ENCODE measurements at places on chromosomes 4 and X. TPM values are rescaled to one million over a fixed set of nuclear protein-coding genes. Genes with fewer than 3 reads are reported as not detected.
A peak's percentile ranks its signal among the peaks of the same experiment; 100 is the strongest.

PLP1 gene
- total RNA-seq, result not detected

GYG2 gene
- 1.0 TPM for total RNA-seq

ANOS1 gene
- total RNA-seq, result not detected

RBM46 gene
- not detected for total RNA-seq

VCX2 gene
- total RNA-seq, result not detected

TMEM154 gene
- total RNA-seq, result 2.6 TPM

ZFYVE28 gene
- total RNA-seq, result 0.97 TPM

HS3ST1 gene
- total RNA-seq, result not detected

ADH7 gene
- total RNA-seq, result not detected

PGAM4 gene
- not detected for total RNA-seq

PRMT9 gene
- 6.0 TPM for total RNA-seq

GRIA3 gene
- total RNA-seq, result not detected

PRPS1 gene
- 79.3 TPM for total RNA-seq

PRDX4 gene
- total RNA-seq, result 208 TPM

CT83 gene
- total RNA-seq, result not detected

RBM41 gene
- 11.2 TPM for total RNA-seq

- DNase-seq, result no peak
These were observed 384.6 kb downstream of the IDS start for GRCh38 chrX:149120459-149120858.

GRCh38 chrX:20519146-20519545, 252.4 kb upstream of the RPS6KA3 start:
- no peak for DNase-seq

DNA sequence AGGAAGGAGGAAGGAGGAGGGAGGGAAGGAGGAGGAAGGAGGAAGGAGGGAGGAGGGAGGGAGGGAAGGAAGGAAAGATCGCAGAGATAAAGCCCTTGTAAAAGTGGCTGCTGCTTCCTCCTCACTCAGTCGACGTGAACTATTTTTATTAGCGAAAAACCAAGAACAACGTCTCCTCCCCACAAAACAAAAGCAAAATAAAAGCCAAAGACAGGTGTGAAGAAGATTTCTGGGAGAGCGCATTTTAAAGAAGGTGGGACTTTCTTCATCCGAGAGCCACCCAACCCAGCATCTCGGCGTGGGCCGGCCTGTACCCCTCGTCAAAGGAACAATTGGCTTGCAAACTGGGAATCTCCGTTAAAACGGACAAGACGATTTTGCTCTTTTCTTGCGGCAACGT, 40.7 kb upstream of the ASMTL start:
- DNase-seq, result no peak

DNA sequence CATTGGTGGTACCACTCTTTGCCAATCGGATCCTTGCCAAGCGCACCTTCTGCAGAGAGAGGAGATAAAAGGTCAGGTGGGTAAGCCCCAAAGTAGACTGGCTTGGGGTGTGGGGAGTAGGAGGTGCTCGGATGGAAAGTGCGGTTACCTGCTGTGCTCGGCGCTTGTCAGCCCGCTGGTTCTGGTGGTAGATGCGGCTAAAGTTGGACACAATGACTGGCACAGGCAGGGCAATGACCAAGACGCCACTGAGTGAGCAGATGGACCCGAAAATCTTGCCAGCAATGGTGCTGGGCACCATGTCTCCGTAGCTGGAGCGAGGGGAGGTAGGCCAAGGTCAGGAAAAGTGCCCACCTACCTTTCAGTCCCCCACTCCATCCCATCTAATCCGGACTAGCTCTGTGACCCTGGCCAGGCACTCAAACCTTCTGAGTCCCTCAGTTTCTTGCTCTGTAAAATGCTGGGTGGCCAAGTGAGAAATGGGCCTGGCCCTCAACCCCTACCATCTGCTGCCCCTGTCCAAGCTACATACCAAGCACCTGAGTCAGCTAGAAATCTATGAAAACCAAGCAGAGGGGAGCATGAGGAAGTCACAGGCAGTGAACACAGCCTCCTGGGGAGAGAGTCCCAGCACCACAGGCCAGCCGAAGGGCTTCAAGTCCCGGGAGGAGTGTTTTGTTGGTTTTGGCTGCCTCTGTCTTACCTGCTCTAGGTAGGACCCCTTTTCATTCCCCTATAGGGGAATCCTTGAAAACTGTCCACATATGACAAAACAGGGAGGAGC, 4.7 kb downstream of the KCND1 start:
- DNase-seq, result peak; percentile 21

DNA sequence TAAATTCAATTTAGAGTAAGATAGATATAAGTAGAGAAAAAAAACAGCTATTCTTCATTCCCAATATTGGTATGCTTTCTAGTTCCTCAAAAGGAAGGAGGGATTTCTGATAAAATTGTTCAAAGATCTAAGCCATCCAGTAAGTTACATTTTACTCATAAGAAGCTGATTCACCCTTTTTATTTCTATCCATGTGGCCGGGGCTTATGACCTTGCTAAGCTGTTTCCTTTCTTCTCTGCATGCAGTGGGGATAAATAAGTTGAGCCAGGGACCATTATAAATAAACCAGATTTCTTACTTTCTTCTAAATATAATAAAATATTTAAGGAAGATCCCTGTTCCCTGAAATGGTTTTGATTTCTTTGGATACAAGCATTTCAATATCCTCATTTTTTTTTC, 502.3 kb downstream of the PDHA2 start:
- DNase-seq, result no peak

- peak; percentile 69 for DNase-seq
These were observed 68.4 kb downstream of the ARHGEF38 start for GRCh38 chr4:105620640-105621323.

- peak; percentile 63 for DNase-seq
These were observed 348.6 kb downstream of the PTTG2 start for GRCh38 chr4:38308728-38309311.

- DNase-seq, result peak; percentile 95
These were observed at the start of gene RPGR for GRCh38 chrX:38327007-38327774. TSS of gene RPGR (minus strand) at chrX:38327509. CDS start at chrX:38327367, 142 bp downstream.

- no peak for DNase-seq
These were observed 499.9 kb upstream of the AADAT start for GRCh38 chr4:170589597-170590191.

DNA sequence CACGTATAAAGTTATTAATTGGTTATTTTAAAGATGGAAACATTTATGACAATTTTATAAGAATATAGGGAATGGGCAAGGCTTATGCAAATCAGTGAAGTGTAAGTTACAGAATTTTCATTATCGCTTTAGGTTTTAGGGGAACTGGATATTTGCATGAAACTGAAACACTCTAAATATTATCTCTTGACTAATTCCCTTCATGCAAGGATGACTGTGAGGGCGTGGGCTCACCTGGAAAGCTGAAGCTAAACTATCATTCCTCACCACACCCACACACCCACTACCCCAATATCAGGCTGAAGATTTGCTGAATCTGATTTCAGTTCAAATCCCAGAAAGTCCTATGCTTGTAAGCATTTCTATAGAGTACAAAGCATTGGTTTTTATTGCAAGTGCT, 81.7 kb upstream of the ARHGAP24 start:
- DNase-seq, result no peak

DNA sequence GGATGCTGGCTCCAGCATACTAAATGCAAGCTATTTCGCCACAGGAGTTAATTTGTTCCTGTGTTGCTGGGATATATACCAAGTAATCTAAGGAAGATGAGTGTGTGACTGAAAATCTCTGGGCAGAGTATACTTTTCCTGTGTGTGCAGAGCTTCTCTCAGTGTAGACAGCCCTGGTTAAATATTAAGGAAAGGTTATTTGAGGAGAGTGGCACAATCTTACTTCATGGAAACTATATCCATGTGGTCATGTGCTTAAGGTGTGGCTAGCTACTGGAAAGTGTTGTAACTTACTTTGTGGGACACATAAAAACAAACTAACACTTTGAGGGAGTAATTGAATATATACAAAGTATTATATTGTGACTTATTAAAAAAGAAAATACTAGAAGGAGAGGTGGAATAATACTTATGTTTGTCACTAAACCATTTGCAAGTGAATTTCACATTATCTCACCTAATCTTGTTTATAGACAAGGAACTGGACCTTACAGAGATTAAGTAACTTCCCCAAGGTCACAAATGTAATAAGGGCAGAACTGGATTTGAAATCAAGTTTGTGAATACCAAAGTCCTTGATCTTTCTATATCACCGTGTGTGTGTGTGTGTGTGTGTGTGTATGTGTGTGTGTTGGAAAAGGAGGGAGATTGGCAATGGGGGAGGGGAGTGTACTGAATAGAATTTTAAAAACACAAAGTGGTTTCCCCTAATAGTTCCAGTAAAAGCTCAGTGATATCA, 408.2 kb upstream of the NR3C2 start:
- no peak for DNase-seq

DNA sequence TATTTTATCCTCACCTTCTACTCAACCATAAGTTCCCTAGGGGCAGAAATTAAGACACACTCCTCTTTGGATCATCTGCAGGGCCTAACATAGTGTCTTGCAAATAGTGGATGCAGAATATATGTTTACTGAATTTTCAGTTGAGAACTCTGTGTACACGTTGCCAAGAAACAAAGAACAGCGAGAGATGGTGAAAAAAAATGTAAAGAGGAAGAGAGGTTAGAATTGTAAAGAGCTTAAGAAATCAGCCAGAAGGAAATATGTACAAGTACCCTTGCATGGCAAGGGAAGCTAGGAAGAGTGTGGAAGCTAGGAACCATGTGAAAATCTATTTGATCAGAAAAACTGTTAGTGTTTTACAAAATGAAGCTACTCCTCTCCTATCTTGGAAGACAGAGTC, 431.0 kb downstream of the SMARCA1 start:
- DNase-seq, result no peak

- DNase-seq, result no peak
These were observed 307.2 kb downstream of the PPARGC1A start for GRCh38 chr4:23582671-23583070.

GRCh38 chrX:36407836-36408235, 488.3 kb downstream of the CFAP47 start:
- DNase-seq, result no peak

DNA sequence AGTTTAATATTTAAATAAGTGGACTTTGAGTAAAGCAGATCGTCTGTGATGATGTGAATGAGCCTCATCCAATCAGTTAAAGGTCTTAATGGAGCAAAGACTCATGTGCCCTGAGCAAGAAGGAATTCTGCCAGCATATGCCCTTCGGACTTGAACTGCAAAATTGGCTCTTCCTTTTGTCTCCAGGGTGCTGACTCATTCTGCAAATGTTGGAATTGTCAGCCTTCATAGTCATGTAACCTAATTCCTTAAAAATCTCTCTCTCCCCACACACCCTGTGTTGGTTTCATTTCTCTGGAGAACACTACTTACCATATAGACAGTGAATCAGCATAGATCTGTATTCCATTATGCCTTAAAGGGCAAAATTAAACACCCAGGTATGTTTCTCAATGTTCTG, 609.8 kb upstream of the GALNTL6 start:
- DNase-seq, result no peak

DNA sequence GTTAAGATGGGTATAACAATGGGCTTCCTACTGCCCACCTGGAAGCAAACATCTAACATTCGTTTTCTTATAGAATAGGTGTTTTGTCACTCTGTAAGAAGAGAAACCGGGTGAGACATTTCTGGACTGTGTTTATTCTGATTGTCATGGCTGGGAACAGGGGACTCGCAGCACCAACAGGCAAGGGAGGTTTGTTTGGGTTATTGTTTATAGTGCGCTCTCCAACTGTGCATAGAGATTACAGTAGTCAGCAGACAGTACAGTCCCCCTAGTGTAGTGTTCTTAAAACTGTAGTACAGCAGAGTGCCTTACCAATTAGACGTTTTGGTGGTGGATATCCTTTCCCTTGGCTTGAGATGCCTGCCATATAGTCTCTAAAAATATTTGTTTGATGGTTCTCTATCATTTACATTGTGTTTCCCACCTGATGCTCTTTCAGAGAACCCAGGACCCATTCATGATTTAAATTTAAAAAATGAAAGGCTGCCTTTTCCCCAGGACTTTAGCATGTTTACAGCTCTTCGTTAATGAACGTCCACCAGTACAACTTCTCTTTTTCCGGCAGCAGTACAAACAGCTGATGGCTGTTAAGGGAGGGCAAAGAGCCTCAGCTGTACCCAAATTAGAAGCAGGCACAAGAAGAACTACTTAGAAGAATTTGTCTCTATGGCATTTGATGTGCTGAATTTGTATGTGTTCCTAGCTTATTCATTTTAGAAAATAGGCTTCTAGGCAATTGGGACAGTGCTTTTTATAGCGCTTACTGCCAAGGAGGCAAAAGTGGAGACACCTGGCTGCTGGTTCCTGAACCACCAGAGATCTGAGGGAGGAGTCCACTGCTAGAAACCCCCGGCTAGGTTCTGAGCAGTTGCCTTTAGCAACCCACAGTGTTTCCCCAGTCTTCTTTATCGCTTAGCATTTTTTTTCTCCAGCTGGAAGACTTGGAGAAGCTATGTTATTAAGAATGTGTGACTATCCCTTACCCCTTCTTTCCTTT, 1.0 kb upstream of the RNF150 start:
- no peak for DNase-seq

- DNase-seq, result no peak
These were observed 83.8 kb downstream of the HS3ST1 start for GRCh38 chr4:11344916-11345315.

GRCh38 chr4:117239434-117239833, 154.1 kb upstream of the TRAM1L1 start:
- DNase-seq, result no peak

DNA sequence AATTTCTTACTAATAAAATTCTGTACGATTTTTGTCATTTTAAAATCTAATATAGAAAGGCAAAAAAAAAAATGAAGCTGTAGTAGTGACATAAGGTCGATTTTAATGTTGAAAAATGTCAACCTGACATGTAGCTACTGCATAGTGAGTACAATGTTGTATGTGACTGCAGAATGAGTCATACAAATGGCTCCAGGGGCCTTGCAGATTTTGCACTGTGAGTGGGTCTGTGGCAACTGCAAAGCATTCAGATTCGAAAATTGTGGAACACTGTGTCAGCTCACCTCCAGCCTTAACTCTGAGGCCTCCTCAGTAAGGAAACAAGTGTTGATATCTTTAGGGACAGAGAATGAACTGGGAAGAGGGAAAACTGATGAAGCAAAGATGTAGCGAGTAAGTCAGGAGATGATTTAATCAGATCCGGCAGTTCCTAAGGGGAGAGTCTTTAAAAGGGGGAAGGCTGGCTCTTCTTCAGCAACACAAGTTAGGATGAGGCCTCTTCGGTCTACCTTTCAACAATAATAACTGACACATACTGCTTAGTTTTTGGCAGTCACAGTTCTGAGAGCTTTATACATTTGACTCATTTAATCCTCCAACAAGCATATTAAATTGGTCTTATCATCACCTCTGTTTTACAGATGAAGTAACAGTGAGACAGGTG, 24.9 kb downstream of the TKTL2 start:
- peak; percentile 36 for DNase-seq

DNA sequence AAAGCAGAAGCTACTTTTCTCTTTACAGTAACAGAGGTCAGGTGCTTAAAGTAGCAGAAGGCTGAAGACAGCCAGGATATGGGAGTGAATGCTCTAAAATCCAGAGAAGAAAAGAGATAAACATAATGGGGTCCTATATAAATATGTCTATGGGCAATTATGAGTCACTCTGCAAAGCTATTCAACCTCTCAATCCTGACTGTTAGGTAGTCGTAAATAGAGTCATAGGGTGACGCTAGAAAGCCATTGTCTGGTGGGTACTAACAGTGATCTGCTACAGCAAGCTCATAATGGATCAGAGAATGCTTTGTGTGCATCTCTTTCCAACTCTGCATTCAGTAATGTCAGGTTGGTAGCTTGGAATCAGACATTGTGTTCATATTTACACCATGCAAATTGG, 53.5 kb upstream of the PDE5A start:
- DNase-seq, result no peak

- DNase-seq, result no peak
These were observed 917 bp downstream of the PCDH18 start for GRCh38 chr4:137531168-137531985.
